Cerebellar nuclear complex (tissue), 1 donor: ENCODE measurements at places on chromosomes 5 and 9.
A peak's percentile ranks its signal among the peaks of the same experiment; 100 is the strongest.

DNA sequence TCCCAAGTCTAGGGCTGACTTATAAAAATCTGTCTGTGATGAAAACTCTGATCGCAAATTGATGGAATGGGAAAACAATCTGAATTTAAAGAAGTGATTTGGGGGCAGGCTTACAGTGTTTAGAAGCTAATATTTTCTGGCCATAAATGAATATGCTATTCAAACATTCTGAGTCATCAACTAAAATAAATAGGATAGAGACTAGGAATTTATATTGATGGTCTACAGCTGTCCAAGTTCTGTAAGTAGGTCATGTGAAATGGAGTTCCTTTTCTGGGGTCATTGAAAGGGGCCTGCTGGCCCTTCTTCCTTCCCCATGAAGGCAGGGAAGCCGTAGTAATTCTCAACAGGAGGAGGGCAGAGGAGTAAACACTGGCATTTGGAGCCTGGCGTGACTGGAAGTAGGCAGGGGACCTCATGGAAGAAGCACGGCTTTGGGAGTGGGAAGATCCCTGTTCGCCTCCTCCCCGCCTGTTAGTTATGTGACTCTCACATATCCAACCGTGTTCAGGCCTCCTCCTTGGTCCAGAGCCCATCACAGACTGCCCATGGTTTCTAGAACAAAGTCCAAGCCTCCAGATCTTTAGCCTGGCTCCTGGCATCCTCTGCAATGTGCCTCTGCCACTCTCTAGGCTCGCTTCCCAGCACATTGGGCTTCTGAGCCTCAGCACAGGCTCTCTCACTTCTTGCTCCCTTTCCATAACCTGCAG is 31.7 kb downstream of the ALG2 start:
- DNase-seq: peak; percentile 40

- no peak for DNase-seq
Observed at GRCh38 chr5:152549709-152550108, 144.6 kb upstream of the NMUR2 start.

GRCh38 chr9:8362250-8362649 is 562.7 kb upstream of the DMAC1 start:
- no peak for DNase-seq

GRCh38 chr5:74258314-74258665 is 382.2 kb downstream of the ENC1 start:
- DNase-seq: no peak

GRCh38 chr5:175741556-175741955 is 83.7 kb downstream of the HRH2 start:
- DNase-seq: no peak
